Erythroblast (primary cell): ENCODE measurements at places on chromosomes 2 and 18.

- no peak for DNase-seq
These were observed 142.6 kb upstream of the LGALSL start for GRCh38 chr2:64311191-64311910.

DNA sequence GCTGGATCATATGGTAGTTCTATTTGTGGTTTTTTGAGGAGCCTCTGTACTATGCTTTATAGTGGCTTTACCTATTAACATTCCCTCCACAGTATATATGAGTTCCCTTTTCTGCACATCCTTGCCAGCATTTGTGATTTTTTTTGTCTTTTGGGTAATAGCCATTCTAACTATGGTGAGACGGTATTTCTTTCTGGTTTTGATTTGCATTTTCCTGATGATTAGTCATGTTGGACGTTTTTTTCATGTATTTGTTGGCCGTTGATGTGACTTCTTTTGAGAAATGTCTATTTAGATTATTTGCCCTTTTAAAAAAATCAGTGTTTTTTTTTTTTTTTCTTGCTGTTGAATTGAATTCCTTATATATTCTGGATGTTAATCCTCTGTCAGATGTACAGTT, 31.1 kb downstream of the ACTR3 start:
- no peak for DNase-seq

DNA sequence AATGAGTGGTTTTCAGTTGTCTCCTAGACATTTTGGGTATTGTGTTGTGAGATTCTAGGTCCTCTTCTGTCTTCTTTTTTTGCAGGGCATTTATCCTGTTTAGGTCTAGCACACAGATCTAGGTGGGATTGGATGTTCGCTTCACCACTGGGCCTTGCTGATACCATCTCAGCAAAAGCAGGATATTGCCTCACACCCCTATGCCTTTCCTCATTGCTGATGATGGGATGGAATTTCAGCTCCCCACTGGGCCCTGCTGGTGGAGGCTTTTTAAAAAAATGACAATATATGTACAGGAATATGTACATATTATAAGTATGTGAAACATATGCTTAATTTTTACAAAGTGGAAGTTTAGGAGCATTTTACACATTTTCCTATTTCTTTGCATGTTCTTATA, 5.4 kb upstream of the TOGARAM2 start:
- no peak for DNase-seq

DNA sequence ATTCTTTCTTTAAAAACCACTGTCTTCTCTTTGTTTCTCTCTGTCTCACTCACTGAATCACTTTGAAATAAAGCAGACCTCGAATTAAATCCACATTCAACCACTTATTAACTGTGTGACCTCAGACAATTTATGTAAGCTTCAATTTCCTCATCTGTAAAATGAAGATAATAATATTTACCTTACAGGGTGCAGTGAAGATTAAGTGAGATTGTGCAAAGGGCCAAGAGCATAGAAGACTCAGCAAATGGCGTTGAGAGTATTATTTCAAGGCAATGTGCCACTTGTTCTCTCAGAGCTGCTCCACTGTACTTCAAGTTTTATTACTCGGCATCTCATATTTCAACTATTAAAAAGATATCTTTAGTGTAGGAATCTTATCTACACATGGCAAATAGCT, 454.2 kb upstream of the HNRNPA3 start:
- DNase-seq: no peak

- no peak for DNase-seq
These were observed 42.0 kb downstream of the SP140 start for GRCh38 chr2:230267556-230267955.

DNA sequence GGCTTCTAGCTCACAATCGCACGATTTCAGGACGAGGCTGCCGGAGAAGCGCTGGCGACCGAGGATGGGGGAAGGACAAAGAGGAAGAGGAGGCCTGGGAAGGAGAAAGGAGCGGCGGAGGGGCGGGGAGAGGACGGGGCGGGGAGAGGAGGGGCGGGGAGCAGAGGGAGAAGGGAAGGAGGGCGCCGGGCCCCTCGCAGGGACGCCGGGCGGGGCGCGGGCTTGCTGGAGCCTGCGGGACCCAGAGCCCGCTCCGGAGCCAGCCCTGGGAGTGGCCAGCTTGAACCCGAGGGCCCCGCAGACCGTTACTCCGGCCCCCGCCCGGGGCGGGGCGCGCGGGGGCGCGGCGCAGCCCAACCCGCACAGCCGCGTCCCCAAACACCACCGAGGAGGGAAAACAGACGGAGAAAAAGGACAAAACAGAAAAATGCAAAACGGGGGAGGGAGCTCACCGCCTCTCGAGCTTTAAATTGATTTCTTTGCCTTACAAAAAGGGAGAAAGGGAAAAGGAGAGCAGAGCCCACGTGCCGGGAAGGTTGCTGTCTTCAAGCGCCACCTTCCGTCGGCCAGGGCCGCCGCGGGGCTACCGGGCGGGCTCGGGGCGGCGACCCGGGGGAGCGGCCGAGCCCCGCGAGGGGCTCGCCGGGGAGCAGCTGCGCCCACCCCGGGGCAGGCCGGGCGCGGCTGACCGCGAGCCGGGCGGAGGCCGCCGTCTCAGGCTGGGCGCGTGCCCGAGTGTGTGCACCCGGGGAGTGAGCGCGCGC, 781 bp upstream of the SOX11 start:
- no peak for DNase-seq

- no peak for DNase-seq
These were observed 4.1 kb downstream of the MYO1B start for GRCh38 chr2:191249156-191249813.

DNA sequence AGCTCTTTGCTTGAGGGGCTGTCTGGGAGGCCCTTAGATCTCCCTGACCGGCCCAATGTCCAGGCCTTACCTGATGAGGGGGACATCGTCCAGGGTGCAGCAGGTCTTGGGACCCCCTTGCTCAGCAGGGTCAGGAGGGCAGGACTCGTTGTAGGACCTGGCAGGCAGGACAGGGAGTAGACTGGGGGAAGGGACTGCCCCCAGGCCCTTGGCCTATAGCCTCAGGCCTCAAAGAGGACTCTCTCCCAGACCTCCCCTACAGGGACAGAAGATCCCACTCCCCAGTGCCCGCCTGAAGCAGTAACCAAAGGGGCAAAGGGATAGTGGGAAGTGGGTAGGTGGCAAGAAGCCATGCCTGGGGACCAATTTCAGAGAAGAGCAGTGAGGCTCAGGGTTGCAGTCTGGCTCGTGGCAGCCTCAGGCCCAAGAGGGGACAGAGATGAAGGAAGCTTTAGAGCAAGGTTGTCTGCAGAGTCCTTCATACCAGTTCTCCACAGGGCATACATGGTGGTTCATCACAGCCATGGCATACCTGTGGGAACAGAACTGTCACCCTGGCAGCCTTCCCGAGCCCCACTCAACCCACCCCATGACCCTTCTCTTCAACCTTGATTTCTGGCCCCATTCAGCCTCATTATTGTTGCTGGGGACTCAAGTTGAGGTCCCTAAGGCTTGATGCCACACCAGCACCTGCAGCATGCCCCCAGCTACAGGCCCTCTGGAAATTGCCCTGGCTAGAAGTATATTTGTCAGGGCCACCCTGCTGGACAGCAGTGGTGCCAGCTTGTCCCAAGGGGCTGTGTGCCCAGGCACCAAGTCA, 1.3 kb downstream of the TMEM150A start:
- DNase-seq: no peak

DNA sequence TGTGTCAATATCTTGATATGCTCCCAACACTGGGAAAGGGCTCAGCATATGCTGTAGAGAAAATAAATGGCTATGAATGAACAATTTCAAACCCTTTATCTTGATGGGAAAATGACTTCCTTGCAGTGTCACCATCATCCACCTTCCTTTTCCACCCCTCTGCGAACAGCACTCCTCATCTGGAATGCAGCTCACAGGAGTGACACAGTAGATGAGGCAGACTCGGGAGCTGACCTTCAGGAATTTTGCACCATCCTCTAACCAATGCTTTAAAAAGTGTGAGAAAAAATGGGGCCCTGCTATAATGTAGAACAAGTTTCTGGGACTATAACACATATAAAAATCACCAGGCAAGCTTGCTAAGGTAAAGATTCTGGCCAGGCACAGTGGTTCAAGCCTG, 41.3 kb upstream of the YPEL5 start:
- DNase-seq: no peak

GRCh38 chr2:206442833-206443734, at the start of gene ADAM23:
ADAM23 (plus strand) TSS chr2:206443532; CDS start chr2:206443867, 335 bp downstream.
- peak; percentile 15 for DNase-seq

- DNase-seq: no peak
These were observed 21.5 kb upstream of the SPRED2 start for GRCh38 chr2:65453916-65454315.

- no peak for DNase-seq
These were observed 612.2 kb upstream of the VRK2 start for GRCh38 chr2:57434441-57434840.

DNA sequence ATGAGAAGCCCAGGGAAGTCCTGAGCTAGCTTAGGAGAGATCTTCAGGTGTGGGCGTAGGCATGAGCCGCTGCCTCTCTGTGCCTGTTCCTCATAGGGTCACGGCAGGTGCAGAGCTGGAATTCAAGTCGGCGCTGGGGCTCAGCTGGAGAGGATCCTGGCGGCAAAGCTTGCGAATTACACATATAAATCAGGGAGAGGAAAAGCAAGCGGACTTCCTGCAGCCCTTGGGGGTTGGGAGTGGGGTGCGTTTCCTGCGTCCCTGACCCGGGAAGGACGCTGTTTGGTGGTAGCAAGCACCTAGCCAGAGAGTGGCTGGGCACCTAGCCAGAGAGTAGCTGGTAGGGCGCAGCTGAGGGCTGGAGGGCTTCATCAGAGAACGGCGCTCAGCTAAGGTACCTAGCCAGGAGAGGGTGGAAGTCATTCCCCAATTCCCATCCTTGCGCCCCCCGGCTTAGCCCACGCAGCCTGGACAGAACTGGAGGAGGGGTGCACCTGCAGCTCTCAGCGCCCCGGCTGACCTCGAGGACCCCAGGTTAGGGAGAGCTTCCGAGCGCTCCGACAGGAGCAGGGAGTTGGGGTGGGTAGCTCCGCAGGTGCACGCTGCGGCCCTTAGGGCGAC, 459 bp upstream of the EFR3B start:
- peak; percentile 40 for DNase-seq

GRCh38 chr2:165471349-165471950, 2.0 kb downstream of the CSRNP3 start:
- DNase-seq: no peak

DNA sequence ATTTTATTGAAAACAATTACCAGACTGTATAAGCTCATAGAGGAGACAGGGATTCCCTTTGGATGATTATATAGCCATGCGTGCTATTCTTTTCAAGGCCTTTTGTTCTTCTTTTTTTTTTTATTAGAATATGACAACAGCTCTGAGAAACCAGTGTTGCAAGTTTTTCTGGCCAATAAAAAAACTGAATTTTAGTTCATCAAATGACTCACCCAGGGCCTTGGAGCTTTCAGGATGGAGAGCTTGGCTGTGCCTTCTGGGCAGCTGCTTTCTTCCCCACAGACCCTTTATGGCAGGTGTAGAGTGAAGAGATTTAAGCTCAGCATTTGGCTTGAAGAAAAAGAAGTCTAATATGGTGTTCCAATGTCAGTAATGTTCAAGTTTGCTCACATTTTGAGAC, 497.9 kb upstream of the FANCL start:
- DNase-seq: no peak

DNA sequence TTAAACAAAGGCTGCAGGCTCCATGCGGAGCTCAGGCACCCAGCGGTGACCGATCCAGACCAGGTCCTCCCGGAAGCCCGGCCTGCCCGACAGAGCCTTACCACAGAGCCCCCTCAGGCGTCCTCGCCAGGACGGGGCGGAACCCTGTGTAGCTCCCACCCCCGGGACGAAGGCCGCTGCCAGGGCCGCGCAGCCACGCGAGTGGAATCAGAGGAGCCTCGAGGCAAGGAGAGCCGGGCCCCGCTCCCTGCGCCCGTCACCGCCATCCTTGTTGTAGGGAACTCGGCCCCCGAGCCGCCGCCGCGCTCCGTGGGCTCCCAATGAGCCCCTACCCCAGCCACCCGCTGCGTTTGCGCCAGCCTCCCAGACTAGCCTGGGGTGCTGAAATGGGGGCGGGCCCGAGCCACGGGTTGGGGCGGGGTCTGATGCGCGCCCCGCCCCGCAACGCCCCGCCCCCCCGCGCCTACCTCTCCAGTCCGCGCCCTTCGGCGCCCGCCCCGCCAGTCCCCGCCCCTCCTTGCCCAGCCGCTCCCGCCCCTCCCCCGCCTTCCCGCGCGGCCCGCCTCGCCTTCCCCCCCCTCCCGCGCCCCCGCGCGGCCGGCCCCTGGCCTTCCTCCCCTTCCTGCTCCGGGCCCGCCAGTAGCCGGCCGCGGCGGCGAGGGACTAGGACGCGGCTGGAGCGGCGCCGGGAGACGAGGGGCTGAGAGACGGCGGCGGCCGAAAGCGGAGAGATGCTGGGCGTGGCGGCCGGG, at the start of gene LIMS1:
Gene LIMS1, plus strand, starts transcription at position 639 of the 752 bp plus-strand sequence. Its CDS starts 93 bp downstream, at position 732.
- DNase-seq: peak; percentile 91

DNA sequence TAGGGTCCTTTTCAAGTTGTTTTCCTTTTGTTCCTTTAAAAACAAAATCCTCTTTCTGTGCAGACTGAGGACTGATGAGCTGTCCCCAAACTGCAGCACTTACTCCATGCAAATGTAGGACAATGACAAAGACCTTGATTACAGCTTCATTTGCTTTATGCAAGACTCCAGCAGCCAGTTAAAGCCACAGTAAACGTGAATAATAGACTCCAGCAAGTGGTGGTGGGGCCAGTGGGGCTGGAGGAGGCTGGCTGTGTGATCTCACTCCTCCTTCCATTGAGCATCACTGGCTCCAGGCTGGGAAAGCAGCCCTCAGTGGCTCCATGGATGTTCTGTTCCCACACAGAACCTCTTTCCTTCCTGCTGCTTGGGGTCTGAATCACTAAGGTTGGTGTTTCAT, 306.0 kb upstream of the CELF4 start:
- no peak for DNase-seq

DNA sequence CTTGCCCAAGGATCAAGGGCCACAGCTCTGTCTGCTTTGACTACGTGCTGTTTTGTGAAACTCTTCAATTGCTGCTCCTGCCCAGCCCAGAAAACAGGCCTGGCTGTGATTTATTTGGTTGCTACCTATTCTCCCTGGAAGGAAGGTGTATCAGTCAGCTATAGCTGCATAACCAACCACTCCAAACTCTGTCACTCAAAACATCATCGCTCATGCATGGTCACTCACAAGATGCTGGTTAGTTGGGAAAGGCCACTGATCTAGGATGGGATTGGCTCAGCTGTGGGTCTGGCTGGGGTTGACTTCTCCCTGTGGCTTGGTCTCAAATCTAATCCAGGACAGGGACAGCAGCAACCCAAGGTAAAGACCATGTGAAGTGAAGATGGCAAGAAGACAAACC, 14.6 kb downstream of the TEX51 start:
- no peak for DNase-seq

DNA sequence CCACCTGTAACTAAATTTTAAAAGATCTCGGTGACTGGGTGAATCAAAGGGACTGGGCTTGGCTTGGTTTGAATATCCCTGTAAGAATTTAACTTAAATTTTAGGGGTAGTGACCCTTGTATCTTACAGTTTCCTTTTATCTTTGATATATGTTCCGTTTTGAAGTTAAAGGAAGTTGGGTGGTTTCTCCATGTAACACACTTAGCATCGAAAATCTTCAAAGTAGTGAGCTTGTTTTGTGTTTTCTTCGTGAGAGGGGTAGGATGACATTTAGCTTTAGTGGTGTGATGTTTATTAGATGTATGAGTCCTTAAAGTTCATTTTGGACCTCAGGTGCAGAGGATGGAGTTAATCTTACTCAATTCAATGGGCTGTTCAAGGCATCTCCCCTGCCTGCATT, 1.6 kb downstream of the WDR7 start:
- DNase-seq: no peak
